Non-pigmented ciliary epithelial cell (primary cell): ENCODE measurements at places on chromosomes 13 and 19.
A peak's percentile ranks its signal among the peaks of the same experiment; 100 is the strongest.

DNA sequence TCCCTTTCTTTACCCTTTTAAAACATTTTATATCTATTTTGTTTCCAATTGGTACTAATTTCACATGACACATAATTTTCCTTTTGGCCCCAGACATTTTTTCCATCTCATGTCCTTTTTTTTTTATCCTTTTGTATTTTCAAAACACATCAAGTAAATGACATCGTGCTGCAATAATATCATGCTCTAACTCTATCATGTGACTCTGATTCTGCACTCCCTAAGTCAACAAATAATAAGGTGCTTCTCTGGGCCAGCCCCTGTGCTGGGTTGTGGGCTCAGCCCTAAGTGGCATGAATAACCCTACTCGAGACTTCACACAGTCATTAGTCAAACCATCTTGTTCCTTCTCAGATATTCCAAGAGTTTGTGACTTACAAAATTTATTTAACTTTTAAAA, 21.7 kb downstream of the NALCN start:
- DNase-seq, result no peak

- peak; percentile 36 for DNase-seq
Observed at GRCh38 chr19:55585658-55586339, 5.2 kb upstream of the ZNF579 start.

DNA sequence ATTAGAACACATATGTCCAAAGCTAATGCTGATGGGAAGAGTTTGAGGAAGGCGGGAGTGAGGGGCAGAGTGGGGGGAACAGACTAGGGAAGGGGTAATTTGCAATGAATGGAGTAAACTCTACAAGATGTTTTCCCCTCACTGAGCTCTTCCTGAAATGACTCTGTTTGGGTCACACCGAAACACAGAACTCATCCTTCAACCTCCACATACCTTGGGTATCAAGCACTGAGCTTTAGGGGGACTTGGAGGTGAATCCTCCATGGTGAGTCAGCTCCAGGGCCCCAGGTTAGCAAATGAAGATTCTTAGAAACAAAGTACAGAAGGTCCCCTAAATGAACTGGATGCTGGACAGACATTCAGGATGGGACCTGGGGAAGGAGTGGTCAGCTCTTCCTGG, 1.3 kb upstream of the SIGLEC10 start:
- no peak for DNase-seq

DNA sequence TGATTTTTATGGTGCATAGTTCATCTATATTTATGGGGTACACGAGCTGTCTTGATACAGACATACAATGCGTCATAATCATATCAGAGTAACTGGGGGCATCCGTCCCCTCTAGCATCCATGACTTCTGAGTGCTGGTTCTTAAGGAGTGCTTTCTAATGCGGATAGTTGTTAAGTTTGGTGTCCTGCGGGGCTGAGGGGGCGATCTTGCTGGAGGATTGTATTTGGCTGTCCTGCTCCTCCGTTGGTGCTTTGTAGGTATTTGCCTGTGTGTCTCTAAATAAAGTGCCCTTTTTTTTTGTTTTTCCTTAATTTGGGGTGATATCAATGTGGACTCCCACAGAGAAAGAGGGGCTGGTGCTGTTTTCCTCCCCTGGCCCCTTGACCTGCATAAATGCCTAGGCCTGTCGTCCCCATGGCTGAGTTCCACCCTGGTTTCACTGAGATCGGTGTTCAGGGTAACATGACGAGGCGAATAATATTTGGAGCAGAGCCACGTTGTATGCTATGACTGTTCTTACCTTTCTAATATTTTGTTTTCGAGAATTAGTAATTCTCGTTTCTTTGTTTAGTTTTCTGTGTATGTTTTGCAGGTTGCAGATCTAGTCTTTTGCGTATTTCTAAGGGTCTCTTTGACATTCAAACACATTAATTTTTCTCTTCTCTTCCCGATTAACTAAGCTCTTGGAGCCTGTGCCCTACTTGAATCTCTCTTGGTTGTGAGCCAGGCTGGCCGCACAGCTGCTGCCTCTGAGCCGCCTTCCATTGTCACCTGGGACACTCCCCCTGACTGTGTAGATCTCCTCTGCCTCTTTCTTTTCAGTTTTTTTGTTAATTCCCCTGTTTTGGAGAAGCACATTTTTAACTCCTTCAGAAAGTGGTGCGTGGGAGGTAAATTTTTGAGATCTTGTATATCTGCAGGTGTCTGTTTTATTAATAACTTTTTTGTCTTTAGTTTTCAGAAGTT, 100.3 kb downstream of the ARHGEF7 start:
- DNase-seq, result no peak

GRCh38 chr13:93953841-93954240, 525.6 kb downstream of the DCT start:
- DNase-seq, result no peak

- no peak for DNase-seq
Observed at GRCh38 chr19:45729800-45730290, 851 bp downstream of the FBXO46 start.

- no peak for DNase-seq
Observed at GRCh38 chr19:8146877-8147581, 2.4 kb downstream of the FBN3 start.

DNA sequence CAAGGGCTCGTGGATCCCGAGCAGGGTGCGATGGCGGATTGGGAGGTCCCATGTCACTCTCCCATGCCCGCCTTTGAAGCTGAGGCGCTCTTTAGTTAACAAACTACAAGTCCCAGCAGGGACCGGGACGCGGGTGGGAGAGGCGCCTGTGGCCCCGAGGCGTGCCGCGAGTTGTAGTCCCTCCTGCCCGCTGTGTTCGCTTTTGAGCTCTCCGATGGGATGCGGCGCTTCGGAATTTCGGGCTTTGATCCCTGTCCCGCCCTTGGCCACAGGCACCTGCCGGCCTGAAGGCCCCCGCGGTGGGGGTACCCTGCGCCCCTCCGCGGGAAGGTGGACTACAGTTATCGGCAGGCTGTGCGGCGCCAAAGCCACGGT, 11.0 kb downstream of the CYTH2 start:
- no peak for DNase-seq

GRCh38 chr13:99605420-99606323, 104.4 kb downstream of the TM9SF2 start:
- DNase-seq, result no peak

- no peak for DNase-seq
Observed at GRCh38 chr13:112331675-112332074, 44.5 kb upstream of the SPACA7 start.

DNA sequence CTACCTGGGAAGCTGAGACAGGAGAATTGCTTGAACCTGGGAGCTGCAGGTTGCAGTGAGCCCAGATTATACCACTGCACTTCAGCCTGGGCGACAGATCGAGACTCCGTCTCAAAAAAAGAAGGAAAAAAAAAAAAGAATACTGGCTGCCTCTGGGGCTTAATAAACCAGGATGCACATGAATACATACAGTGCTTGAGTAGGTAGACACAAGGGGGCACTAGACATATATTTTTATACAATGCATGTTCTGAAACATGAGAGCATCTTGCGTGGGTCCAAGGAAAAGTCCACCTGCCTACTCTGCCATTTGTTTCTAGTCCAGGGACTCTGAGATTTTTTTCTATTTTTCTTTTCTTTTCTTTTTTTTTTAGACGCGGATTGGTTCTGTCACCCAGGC, 31.2 kb downstream of the KEAP1 start:
- DNase-seq, result no peak

- no peak for DNase-seq
Observed at GRCh38 chr13:112807653-112808376, 118.0 kb downstream of the ATP11A start.

GRCh38 chr13:108276060-108276459, 6.5 kb downstream of the TNFSF13B start:
- DNase-seq, result no peak

- DNase-seq, result no peak
Observed at GRCh38 chr19:28862238-28862637, 350.7 kb downstream of the UQCRFS1 start.

GRCh38 chr13:24644036-24644435, 36.2 kb upstream of the ATP12A start:
- DNase-seq, result peak; percentile 47

DNA sequence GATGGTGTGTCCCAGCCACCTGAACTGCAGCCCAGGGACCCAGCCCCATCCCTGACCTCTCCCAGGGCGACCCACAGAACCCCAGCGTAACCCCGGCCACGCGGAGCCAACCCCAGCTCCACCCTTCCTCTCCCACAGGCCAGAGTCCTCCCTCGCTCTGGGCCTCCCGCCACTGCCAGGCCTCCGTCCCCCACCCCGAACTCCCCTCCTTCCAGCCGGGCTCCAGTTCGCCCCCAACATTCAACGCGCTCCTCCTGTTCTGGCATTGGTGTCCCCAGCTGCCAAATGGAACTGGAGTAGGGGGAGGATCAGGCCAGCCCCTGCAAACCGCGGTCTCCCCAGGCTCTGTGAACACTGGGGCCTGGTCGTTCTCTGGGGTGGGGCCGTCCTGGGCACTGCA, 7.4 kb downstream of the LINGO3 start:
- DNase-seq, result no peak

- DNase-seq, result no peak
Observed at GRCh38 chr13:71877256-71877653, 10.3 kb upstream of the DACH1 start.
